ENCODE measurements at places on chromosomes 2 and 18. TPM values are rescaled to one million over a fixed set of nuclear protein-coding genes. Genes with fewer than 3 reads are reported as not detected.

FAP gene
- total RNA-seq = 10.4 TPM

RGPD8 gene
- 36.2 TPM for total RNA-seq

CEP192 gene
- total RNA-seq = 37.8 TPM

ING5 gene
- 46.1 TPM for total RNA-seq

CRACDL gene
- 12.4 TPM for total RNA-seq

CRYGC gene
- total RNA-seq = not detected

PARD6G gene
- 11.2 TPM for total RNA-seq

UGT1A9 gene
- not detected for total RNA-seq

Measured in sciatic nerve (tissue), 2 donors.